ENCODE measurements at places on chromosomes 2 and 18.

- DNase-seq: no peak
Measured at GRCh38 chr2:182554950-182555349, 128.1 kb upstream of the PDE1A start.

DNA sequence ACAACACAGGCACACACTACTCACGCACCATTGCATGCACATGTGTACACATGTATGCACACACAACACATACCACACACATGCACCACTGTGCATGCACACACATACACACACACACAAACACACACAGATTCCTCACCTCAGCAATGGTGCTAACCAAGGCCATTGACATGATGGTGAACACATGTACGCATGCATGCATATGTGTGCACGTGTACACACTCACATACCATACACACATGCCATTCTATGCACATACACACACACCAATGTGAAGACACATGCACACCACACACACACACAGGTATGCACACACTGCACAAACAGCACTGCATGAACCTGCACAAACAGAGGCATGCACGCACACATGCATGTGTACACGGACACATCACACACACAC lies 976.0 kb downstream of the DCDC2C start:
- DNase-seq: no peak

DNA sequence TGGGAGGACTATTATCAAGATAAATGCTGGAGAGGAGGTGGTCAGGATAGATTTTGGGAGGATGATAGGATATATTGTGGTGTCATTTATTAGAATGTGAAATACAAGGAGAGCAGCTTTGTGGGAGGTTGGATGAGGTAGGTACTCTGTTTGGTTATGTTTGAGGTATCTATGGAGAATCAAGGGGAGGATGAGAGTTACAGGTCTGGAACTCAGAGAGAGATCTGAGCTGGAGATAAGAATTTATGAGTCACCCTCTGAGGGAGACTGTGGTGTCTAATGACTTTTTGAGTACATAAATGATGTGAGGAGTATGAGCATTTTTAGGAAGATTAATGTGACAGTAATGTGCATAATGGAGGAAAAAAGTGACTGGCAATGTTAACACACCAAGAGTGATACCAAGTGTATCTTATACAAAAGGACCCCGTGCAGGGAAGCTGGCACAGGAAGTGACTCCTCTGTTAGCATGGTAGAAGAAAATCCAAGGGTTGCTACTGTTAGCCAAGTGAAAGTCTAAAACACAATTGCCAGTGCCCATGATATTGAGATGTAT lies 48.2 kb downstream of the CRIM1 start:
- no peak for DNase-seq

GRCh38 chr18:75545189-75545588 lies 117.7 kb upstream of the SMIM21 start:
- no peak for DNase-seq

DNA sequence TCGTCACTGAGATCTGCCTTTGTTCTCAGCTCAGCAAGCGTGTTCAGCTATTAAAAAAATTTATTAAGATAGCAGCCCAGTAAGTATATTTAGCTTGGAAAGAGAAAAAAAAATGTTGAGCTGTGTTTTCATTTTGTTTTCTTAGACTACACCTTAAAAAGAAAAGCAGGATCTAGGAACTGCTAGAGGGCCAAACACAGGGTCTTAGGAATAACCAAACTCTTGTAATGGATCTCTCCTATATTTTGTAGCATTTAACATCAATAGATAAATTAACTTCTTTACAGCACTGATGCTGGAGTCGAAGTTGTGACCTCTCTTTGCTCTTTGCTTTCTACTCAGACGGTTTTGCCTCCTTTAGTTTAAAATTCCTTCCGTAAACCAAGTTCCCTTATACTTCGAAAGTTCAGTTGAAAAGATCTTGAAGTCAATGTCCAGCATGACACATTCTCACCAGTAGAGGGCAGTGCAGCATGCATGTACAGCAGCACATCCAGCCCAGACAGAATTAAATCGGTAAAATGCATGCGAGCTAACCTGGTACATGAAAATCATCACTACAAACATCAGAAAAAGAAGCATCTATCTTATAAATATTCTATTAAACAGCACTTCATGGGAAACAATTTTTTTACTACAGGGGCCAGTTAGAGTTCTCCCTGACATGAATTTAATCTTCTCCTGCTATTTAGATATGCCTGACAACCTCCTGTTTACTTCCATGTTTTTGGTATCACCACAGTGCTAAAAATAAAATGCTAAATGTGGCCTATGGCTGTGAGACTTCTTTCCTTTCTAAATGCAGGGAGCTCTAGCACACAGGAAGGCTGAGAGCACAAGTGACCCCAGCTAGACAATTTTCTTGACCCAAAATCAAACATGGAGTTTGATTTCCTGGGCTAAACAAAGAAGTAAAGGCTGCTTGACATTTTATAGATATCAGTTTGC lies 48.2 kb upstream of the MAP3K20 start:
- no peak for DNase-seq

Measured in RWPE2 (cell line).